Tibial nerve (tissue), 4 donors: ENCODE measurements at places on chromosomes 7 and 10.

DNA sequence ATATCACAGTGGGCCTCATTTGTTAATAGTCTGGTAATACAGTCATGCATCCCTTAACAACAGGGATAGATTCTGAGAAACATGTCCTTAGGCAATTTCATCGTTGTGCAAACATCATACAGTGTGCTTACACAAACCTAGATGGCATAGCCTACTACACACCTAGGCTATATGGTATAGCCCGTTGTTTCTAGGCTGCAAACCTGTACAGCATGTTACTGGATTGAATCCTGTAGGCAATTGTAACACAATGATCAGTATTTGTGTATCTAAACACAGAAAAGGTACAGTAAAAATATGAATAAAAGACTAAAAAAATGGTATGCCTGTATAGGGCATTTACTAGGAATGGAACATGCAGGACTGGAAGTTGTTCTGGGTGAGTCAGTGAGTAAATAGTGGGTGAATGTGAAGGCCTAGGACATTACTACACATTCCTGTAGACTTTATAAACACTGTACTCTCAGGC, 12.0 kb upstream of the RHOBTB1 start:
- DNase-seq = no peak

GRCh38 chr7:99014113-99014985, 129.6 kb downstream of the SMURF1 start:
- DNase-seq = no peak

- no peak for DNase-seq
These were observed 58.9 kb downstream of the SH2D4B start for GRCh38 chr10:80596391-80597257.

DNA sequence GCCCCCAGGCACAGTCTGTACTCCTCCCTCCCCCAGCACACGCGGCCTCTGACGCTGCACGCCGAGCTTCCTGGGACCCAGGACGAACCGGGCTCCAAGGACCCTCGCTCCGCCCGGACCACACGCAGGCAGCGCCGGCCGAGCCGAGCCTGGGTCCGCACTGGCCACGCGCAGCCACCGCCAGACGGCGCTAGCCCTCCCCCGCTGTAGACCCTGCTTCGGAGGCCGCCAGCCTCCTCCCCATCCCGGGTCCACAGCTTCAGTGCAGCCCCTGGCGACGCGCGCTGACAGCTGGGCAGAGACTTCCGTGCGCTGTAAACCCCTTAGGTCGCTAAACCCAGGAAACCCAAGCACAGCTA, 936 bp upstream of the TCERG1L start:
- DNase-seq = no peak

GRCh38 chr7:125468855-125469174, 539.2 kb upstream of the POT1 start:
- DNase-seq = no peak

GRCh38 chr7:101870361-101871062, 53.1 kb downstream of the CUX1 start:
- DNase-seq = no peak

- DNase-seq = no peak
These were observed 97.4 kb downstream of the FOXL3 start for GRCh38 chr7:387132-388022.

DNA sequence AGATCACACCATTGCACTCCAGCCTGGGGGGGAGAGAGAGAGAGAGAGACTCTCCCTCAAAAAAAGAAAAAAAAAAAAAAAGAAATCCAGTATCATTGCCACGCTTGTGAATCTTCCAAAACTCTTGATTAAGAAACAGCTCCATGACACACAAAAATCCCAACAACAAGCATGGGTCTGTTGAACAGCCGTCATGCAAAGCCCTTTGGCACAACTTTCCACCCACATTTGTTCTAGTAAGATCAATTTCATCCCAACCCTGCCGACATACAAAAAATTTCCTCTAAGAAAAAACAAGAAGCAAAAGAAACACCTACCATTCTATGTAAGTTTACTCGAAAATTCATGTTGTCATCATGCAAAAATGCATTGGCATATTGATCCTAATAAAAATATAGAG, 62.8 kb downstream of the ARMH3 start:
- no peak for DNase-seq

- DNase-seq = no peak
These were observed 221.3 kb upstream of the FRMD4A start for GRCh38 chr10:14552015-14552414.

DNA sequence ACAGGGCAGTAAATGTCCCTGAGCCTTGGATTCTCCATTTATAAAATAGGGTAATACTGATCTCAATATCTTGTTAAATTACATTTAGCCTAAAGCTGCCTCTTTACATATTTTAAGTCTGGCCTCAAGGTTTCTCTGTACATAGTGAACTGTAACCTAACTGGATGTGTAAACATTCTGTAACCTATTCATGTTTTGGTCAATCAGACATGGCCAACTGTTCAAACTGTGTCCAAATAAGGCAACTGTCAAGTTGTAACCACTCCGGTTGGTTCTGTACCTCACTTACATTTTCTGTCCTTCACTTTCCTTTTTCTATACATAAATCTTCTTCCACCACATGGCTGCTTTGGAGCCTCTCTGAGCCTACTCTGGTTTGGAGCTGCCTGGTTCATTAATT, 107.1 kb upstream of the ITGB1 start:
- DNase-seq = no peak
